ENCODE measurements at places on chromosomes 6 and 20.

GRCh38 chr20:41134362-41135186 is 2.8 kb upstream of the PLCG1 start:
- no peak for DNase-seq

- no peak for DNase-seq
Measured at GRCh38 chr20:46376196-46376785, 30.1 kb downstream of the ELMO2 start.

DNA sequence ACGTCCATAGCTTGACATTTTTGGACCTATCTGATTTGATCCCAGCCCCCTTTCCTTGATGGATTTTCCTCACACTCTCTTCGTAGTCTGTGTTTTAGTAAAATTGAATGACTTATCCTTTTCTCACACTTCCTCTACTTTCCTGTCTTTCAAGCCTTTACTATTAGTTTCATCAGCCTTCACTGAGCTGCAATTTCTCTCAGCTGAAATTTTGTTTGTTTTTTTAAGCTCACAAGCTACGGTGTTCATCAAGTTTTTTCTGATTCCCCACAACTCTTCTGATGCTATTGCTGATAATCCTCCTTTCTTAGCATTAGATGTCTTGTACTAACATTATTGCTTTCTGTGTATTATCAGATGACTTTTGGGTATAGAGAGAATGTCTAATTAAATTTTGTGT is 263.7 kb downstream of the TBX18 start:
- no peak for DNase-seq

DNA sequence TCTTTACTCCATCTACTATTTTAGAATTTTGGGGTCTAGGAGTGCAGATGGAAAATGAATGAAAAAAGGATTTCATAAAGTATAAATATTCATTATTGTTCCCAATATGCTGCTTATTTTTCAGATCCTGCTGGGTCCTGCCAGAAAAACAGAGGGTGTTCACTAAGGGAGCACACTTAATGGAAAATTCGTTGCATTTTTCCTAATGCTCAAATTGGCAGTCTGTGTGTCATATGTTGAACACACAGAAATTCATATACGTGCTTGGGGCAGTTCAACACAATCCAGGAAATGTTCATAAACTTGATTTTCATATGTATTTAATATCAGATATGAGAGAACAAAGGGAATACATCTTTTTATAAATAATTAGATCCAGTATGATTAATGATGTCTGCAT is 1019.4 kb downstream of the EPHA7 start:
- no peak for DNase-seq

- no peak for DNase-seq
Measured at GRCh38 chr6:37005827-37006567, 542 bp downstream of the FGD2 start.

DNA sequence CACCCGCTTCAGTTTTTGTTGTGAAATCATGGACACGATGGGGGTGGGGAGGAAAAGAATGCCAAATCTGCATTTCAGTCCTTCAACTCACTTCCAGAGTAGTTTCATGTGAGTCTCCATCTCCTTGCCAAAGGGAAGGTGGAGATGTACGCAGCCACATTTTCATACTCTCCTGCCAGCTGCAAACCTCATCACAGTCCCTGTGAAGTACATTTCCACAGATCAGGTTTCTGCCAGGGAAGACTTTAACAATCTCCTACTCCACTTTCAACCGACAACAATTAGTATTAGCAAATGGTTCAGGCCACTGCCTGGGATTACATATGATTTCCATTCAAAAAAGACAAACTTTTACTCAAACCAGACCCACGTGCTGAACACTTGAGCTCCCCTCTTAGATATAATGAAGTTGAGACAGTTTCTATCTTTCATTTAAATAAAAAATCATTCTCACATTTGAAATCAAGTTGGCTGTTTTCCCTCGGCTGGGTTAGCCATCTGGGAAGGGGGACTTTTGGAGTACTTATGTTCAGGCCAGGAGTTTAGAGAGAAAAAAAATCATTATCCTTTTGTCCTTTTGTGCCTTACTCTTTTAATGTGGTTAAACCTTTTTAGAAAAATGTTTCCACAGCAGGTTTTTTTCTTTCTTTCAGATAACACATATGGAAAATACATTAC is 51.0 kb upstream of the CEP162 start:
- DNase-seq, result no peak

DNA sequence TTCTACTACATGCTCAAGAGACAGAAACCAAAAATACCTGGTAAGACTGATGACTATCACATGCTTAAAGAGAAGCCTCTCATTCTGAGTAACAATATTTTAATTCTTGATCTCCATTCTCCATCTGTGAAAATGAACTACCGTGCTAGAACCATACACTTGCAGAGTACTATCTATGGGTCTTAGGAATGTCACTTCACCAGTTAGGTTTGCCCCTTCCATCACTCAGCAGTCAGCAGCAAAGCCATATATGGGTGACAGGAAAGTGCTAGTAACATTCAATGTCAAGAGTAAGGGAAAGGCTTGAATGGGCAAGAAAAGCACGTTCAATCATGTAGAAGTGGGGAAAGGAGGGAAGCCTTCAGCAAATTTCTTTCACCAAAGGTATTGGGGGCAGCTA is 2.3 kb downstream of the DNAAF9 start:
- peak; percentile 32 for DNase-seq

DNA sequence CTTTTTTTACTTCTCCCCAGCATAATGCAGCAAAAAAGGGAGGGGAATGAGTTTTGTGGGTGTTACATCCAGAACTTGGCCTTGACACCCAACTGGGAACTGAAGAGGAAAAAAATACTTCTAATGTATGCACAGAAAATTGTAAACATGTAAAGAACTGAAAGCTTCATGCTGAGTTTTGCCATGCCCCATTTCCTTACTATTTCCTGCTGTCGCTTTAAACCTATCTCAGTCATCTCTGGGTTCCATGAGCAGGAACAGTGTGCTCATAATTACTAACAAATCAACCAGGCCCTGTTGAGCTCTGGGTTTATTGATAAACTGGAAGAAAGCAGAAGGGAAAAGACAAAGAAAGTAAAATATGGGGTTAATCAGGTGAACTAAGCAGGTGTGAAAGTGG is 14.2 kb downstream of the TFAP2B start:
- no peak for DNase-seq

- DNase-seq, result no peak
Measured at GRCh38 chr6:130216620-130217019, 6.1 kb downstream of the SAMD3 start.

GRCh38 chr20:59850018-59850641 is 83.3 kb downstream of the SYCP2 start:
- DNase-seq, result peak; percentile 68

DNA sequence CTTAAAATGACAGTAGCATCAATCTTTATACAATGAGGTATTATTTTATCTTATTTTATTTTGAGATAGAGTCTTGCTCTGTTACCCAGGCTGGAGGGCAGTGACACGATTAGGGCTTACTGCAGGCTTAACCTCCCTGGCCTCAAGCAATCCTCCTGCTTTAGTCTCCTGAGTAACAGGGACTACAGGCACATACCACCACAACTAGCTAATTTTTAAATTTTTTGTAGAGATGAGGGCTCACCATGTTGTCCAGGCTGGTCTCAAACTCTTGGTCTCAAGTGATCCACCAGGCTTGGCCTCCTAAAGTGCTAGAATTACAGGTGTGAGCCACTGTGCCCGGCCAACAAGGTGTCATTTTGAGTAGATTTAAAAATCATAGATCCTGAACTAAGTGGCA is 125.9 kb downstream of the PDSS2 start:
- DNase-seq, result no peak

- DNase-seq, result no peak
Measured at GRCh38 chr6:135623979-135624378, 126.4 kb upstream of the AHI1 start.

GRCh38 chr20:62476056-62476838 is 452 bp upstream of the GATA5 start:
- no peak for DNase-seq

DNA sequence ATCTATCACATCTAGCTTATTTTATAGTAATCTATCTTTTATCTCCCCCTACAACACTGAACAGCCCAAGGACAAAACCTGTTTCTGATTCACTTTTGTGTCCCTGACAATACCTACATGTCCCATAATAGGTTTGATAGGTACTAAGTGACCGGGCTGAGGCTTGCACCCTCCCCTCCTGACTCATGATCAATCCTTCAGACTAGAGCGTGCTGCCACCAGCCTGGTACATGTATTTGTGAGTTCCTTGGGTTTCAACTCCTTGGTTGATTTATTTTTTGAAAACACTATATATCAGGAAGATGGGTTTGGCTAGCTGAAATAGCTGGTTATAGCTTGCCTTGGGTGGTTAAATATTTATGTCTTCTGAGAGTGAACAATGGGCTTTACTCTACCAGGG is 41.6 kb upstream of the RAB23 start:
- DNase-seq, result no peak

- DNase-seq, result no peak
Measured at GRCh38 chr6:129691043-129691640, 18.8 kb downstream of the ARHGAP18 start.

- DNase-seq, result no peak
Measured at GRCh38 chr6:169800116-169800667, 48.8 kb downstream of the ERMARD start.

DNA sequence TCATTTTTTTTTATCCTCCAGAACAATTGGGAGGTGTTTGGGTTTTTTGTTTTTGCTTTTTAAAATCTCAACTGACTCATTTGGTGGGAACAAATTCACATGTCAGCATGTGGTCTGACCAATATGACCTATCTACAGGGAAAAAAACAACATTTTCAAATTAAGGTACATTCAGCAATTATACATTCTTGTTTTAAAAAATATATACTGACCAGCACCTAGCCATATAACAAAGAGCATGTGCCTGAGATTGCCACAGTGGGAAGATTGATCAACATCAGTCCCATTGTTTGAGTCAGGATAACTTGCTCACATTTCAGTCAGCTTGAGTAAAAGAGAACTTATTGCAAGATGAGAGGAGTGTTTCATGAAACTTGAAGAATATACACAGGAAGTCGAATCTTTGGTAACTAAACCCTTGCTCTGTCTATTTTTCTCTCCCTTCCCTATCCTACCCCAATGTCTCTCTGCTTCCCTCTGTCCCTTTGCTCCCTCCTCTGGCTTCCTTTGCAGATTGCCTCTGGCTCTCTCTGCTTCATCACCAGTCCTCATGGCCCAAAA is 163.2 kb upstream of the TAB2 start:
- DNase-seq, result no peak

- DNase-seq, result no peak
Measured at GRCh38 chr20:14431568-14431967, 94.2 kb upstream of the FLRT3 start.

DNA sequence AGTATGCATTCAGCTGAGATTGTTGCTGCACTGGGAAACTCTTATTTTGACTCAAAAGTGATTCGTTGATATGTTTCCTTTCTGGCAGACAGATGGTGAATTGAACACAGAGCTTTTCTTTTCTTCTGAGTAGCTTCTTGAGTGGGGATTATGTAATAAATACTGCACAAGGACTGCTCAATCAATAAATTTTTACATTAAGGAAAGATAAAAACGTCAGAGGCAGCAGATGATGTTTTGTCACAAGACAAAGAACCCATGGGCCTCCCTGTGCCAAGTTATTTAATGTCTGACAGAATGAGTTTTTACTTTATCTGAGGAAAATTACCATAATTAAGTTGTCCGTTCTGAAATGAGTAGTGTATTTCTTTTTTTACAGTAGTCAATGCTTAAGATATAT is 460.3 kb downstream of the UTRN start:
- DNase-seq, result no peak

Measured in NB4 (cell line).